Lower lobe of right lung (tissue), 2 donors: ENCODE measurements at places on chromosomes 11 and 22.
A peak's percentile ranks its signal among the peaks of the same experiment; 100 is the strongest.

- DNase-seq = no peak
These were observed 18.5 kb upstream of the TMEM184B start for GRCh38 chr22:38291201-38291777.

DNA sequence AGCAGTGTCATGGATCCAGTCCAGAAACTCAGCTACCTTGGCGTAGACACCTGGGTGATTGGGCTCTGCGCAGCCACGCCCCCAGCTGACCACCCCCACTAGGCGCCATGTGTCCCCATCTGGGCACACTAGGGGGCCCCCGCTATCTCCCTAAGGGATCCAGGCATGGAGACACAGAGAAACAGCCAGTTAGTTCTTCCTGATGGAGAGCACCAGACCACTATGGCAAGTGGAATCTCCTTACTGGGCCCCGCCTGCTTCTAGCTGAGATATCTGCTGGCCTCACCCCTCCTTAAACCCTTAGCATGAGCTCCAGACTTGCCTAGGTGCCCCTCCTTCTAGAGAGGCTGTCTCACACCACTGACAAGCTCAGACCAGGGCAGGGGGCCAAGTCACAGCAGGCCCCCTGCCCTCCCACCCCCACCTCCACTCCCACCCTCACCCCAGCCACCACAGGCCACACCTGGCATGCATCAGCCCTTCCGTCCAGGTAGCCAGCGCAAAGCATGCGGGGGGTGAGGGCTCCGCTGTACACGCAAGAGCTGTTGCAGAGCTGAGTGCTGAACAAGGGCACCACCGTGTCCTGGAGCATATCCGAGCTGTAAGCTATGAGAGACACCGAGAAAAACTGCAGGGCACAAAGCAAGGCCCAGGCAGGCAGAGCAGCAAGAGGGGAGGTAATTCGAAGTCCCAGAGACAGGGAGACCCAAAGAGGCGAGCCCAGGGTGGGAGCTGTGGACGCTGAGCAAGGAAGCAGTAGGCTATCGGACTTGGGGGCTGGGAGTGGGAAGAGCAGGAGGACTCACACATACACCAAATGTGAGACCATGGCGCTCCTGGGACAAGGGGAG is 16.1 kb downstream of the TMPRSS5 start:
- no peak for DNase-seq

GRCh38 chr11:72583177-72583553 is 91.1 kb downstream of the PDE2A start:
- peak; percentile 23 for DNase-seq

DNA sequence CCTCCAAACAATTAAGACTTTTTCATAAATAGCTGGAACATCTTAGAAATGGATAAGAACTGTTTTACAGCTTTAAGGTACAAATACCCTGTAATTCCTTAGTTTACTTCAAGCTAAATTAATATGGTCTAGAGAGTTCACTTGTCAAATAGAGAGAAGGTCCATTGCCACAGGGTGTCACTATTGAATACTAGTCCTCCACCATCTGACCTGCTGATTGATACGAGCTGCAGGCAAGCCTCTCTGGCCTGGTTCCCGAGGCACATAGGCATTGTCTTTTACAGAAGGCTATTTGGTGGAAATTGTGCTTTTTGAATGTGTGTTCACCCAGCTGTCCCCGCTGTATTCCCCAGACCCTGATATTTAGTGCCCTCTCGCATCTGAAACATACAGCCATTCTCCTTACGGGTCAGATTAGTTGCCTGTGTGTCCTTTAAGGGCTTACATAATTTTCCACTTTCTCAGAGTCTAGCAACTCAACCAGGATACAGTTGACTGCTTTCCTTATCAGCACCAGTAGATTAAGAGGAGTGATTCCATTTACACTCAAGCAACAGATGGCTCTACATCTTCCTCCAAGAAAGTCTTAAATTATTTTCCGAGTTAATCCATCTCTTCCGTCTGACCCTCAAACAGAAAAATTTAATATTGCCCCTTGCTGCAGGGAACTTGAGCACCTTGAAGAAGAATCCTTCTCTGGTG is 788.8 kb upstream of the FAT3 start:
- DNase-seq = no peak

GRCh38 chr11:13775471-13775870 is 107.0 kb downstream of the FAR1 start:
- no peak for DNase-seq
